ENCODE measurements at places on chromosomes 4 and X. TPM values are rescaled to one million over a fixed set of nuclear protein-coding genes. Genes with fewer than 3 reads are reported as not detected.

VEGFD gene
- not detected for polyA plus RNA-seq

DNA sequence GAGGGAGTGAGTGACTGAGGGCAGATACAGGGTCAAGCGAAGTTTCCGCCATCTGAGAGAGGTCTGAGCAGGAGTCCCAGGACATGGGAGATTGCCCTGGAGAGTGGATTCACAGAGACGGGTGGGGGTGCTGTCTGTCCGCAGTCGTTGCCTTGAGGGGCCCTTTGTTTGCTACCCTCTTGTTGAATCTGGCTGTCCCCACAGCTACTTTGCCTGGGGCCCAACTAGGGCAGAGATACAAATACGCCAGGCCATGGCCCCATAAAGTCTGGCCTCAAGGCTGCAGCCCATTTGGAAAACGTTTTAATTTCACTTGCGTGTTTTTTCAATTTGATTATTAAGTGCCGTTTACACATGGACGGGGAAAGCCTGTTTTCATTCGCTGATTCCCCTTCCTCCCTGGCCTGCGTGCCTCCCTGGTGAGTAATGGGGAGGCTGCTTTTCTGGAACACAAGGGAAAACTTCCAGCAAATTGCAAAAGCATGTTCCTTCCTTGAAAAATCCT, 134.4 kb downstream of the SMIM20 start:
- DNase-seq: peak; percentile 96

LANCL3 gene
- not detected for polyA plus RNA-seq

GRSF1 gene
- polyA plus RNA-seq: 103 TPM

DNA sequence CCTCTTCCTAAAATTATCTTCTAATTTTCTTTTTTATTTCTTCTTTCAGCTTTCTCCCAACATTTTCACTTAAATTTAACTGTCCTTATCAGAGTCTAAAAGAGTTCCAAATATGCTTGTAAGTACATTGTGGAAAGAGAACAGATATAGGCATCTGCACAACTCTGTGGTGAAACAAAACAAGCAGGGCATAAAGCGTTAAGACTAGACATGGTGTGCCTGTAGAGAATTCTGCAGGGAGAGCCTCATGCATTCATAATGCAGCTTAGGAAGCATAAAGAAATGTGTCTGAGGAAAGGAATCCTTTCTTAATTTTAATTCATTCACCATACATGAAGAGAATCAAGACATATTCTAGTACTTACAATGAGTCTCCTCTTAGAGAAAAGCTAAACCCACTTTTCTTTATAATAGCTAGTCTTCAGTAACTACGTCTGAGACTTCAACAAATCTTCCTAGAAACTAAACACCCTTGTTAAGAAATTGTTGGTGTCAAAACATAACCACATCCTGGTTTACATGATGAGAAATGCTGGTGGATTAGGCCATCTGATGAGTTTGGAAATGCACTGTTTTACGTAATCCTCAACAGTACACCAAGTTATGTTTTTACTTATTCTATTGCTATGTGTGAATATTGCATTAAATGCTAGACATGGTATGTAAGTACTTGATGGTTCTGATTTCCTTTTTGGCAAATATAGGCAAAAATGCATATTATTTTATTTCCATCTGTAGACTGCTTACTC, 307.8 kb upstream of the GIMD1 start:
- DNase-seq: peak; percentile 75

HERC5 gene
- 0.10 TPM for polyA plus RNA-seq

- DNase-seq: no peak
Observed at GRCh38 chr4:158817562-158818296, 48.9 kb downstream of the FNIP2 start.

DNA sequence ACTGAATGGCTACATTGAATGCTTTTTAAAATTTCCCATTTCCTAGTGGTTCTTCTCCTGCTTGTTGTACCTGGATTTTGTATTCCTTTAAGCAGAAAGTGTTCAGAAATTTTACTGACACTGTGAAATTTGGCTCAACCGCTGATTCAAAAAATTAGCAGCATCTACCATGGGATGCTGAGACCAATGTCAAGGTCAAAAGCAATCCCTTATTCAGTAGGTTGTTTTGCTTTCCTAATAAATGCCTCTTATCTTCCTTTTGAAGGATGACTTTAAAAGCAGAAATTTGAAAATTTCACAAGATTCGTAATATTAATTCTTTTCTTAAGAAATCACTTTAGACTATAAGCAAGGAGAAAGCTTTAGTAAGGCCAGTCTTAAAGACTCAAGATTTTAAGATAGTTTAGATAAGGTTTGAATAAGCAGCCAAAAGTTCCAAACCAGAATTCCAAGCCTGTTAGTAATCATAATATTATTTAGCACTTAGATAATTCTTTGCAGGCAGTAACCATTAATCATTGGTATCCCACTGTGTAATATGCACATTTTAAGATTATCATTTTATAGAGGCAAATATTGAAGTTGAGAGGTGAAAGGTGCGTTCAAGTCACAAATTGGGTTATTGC, 508.8 kb downstream of the ANKRD50 start:
- peak; percentile 61 for DNase-seq

- DNase-seq: no peak
Observed at GRCh38 chr4:7947927-7948326, 8.3 kb upstream of the AFAP1 start.

GRCh38 chr4:53658029-53658428, 66.7 kb upstream of the LNX1 start:
- DNase-seq: no peak

CCNB3 gene
- 0.04 TPM for polyA plus RNA-seq

CT45A2 gene
- polyA plus RNA-seq: not detected

GRCh38 chrX:139202742-139203420, 327.7 kb upstream of the F9 start:
- DNase-seq: peak; percentile 21

DNA sequence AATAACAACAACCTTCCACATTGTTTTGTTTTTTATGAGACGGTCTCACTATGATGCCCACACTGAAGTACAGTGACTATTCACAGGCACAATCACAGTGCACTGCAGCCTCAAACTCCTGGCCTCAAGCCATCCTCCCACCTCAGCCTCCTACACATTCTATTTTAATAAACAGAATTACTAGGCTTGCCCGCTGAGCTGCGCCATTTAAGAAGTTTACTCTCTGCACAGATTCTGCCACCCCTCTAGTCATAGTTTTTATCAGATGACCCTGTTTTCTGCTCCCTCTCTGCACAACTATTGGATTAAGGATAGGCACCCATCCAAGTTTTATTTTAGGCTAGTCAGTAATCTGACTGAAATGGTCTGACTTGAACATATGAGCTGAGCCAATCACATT, 11.3 kb upstream of the COX18 start:
- DNase-seq: peak; percentile 13

DNA sequence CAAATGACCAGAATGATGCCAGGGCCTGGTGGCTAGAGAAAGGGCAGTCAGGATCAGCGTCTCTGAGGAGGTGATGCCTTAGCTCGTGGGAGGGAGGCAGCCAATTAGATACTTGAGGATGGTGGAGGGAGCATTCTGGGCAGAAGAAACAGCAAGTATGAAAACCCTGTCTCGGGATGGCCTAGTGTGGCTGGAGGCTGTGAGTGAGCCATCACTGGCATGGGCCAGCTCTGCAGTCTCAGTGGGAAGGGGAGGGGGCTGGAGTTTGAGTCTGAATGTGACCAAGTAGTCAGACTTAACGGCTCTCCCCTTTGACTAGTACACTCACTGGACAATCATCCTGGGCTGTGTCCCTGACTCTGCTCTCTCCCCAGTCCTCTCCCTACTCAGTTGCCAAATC, 7.1 kb downstream of the CNGA2 start:
- no peak for DNase-seq

DNA sequence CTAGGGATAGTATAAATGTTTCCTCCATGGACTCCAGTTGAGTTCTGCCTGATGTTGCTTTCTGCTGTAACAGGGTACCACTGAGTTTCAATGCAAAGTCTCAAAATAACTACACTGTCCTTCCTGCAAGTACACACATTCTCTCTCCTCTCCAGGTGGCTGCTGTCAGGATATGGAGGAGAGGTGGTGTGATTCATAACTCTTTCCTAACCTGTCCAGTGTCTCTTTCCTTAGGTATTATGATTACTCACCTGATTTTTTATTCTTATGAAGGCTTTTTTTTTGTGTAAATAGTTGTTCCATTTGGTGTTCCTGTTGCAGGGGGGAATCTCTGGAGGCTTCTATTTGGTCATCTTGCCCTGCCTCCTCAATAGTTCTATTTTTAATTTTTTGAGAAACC, 39.8 kb upstream of the POF1B start:
- DNase-seq: no peak

DNA sequence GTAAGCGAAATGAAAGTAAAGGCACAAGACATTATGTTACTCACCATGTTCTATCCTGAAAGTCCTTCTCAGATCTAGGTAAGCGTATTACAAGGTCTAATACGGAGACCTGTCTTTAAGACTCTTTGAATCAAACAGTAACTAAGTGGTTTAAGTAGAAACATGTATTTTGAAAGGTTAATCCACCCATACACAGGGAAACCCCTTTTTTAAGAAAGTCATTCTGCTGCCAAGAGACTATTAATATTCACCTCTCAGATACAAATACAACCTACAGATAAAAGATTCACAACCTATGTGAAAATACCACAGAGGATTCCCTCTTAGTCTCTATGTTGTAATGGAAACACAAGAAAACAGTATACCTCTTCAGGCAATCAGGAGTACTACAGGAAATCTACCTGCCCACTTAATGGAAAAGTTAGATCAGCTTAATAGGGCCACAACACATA, 63.2 kb upstream of the TNIP3 start:
- DNase-seq: no peak

TMA16 gene
- polyA plus RNA-seq: 26.0 TPM

DNA sequence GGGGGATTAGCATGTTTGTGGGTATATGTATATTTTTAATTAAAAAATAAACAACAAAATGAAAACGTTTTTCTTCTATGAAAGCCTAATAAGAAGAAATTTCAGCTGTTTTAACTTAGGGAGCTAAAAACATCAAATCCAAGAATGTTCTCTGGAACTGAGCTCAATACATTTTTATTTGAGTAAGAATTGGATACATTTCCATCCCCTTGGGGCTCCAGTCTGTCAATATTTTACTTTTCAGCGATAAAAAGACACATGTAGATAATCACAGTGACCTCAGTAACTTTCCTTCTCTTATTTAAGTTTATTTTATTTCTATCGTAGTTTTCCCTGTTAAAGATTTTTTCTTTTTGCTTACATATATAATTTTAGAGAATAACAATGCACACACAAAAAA, 59.3 kb downstream of the ELOVL6 start:
- DNase-seq: no peak

GRCh38 chr4:78720204-78720603, 55.9 kb upstream of the BMP2K start:
- no peak for DNase-seq

GRCh38 chr4:96379524-96379923, 539.6 kb downstream of the PDHA2 start:
- DNase-seq: no peak

- DNase-seq: no peak
Observed at GRCh38 chrX:12721042-12721441, 70.2 kb upstream of the PRPS2 start.

Measured in GM23248 (cell line).